ENCODE measurements at places on chromosomes 5 and 9.

GRCh38 chr5:110716247-110717245, 9.9 kb downstream of the TMEM232 start:
- DNase-seq = no peak

DNA sequence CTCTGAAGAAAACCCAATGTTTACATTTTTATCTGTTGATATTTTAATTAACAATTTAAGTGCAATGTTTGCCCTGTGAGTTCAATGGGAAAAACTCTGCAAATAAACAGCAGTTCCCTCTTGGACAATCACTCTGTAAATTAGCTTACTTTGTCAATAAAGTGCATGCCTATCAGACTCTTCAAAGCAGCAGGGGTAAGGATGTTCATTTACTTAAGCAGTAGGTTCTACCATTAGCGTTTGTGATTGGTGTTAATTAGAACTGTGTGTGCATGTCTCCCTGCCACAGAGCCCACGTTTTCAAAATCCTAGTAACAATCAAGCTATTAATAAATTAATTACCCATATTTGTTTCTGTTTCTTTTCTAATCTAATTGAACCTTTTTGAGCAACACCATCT, 1921.6 kb upstream of the WWC1 start:
- no peak for DNase-seq

GRCh38 chr5:160460377-160461049, 38.9 kb downstream of the PTTG1 start:
- no peak for DNase-seq

DNA sequence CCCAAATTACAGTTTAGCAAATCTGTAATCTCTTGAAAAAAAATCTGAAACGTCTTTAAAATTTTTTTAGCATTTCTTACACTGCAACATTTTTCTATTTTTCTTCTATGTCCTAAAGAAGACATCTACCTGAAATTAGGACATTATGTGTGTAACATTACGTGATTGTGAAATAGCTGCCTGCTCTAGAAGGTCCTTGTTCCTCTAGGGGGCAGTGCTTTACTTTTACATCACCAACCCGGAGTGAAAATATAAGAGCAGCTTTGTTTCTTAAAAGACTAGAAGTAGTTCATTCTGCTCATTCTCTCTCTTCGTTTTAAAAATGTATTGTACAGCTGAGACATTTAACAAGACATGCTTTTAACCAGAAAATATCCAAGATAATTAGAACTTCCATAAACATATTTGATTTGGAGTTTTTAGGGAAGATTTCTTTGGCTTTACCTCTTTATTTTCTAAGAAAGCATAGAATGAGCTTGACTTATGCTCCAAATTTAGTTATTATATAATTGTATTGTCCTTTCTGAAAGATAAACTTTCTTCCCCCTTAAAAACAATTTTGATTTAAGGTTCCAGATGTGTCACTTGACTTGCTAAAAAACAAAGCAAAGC, 48.1 kb upstream of the RIOK2 start:
- peak; percentile 8 for DNase-seq

GRCh38 chr5:7629561-7629960, 221.4 kb downstream of the CFAP90 start:
- DNase-seq = peak; percentile 83

GRCh38 chr9:90024409-90024808, 419.6 kb downstream of the GADD45G start:
- no peak for DNase-seq

GRCh38 chr5:178145965-178146820, 7.5 kb downstream of the NHP2 start:
- DNase-seq = peak; percentile 27

GRCh38 chr5:36073595-36074216, 7.0 kb upstream of the UGT3A2 start:
- DNase-seq = no peak

GRCh38 chr9:134226221-134226930, 62.0 kb upstream of the RNU6ATAC start:
- no peak for DNase-seq

GRCh38 chr5:124876983-124877382, 130.5 kb upstream of the ZNF608 start:
- DNase-seq = no peak

DNA sequence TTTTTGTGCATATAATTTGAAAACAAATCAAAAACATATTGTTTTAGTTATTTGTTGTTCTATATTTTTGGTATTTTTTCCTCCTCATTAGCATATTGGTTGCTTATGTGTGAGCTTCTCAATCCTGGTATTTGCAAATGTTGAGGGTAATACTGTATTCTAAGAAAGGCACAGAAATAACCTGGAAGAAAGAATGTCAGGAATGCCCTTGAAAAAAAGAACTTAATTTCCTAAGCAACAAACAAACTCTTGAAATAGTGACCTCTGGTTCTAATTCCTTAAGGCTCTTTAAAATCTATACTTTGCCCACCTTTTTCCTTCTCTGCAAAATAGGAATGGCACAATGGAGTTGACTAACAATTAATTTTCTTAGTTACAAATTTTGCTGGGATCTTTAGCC, 117.5 kb downstream of the HMHB1 start:
- DNase-seq = no peak
